BJ (cell line): ENCODE measurements at places on chromosomes 1 and 21.

DNA sequence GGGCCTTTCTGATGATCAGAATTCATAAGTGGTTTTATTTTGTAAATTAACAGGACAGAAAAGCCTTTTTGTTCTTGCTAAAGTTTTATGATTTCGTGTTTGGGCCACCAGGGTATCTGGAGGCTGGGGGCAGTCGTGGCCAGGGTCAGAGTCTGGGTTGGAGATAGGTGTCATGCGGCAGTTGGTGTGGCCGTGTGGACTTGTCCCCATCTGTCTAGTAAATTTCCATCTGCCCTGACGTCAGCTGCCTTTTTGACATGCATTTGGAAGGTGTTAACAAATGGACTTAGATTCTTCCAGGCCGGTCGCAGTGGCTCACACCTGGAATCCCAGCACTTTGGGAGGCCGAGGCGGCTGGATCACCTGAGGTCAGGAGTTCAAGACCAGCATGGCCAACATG is 56.8 kb downstream of the SKI start:
- DNase-seq: no peak

- DNase-seq: no peak
Measured at GRCh38 chr1:68051475-68051874, 1.0 kb upstream of the DIRAS3 start.

DNA sequence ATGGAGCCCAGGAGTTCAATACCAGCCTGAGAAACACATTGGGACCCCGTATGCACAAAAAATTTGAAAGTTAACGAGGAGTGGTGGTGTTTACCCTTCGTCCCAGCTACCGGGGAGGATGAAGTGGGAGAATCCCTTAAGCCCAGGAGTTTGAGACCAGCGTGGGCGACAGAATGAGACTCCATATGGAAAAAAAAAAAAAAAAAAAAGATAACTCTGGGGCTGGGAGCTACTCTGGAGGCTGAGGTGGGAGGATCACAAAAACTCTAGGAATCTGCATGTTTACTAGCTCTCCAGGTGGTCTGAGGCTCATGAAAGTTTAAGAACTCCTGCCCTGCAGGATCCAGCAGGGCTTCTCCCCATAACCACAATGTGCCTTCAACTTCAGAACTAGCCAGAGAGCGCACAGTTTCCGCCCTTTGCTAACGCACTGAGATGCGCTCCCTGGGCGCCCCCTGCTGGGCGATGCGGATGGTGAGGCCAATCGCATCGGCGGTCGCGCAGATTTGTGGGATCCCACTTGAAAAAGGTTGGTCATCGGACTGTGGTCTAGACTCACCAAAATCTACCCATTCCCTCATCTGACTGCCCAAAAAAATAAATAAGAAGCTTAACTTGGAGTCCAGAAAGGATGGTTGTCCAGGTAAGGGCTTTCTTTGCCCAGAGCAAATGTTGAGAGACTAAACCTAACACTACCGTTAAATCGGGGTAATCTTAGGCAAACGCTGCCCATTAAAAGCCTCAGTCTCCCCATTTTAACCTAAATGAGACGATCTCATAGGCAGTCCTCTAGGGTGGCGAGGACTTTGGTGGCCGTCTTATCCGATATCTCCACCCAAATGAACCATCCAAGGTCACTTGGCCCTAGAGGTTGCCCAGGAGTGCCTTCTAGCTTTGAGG is 8.8 kb downstream of the ZNF683 start:
- DNase-seq: no peak

DNA sequence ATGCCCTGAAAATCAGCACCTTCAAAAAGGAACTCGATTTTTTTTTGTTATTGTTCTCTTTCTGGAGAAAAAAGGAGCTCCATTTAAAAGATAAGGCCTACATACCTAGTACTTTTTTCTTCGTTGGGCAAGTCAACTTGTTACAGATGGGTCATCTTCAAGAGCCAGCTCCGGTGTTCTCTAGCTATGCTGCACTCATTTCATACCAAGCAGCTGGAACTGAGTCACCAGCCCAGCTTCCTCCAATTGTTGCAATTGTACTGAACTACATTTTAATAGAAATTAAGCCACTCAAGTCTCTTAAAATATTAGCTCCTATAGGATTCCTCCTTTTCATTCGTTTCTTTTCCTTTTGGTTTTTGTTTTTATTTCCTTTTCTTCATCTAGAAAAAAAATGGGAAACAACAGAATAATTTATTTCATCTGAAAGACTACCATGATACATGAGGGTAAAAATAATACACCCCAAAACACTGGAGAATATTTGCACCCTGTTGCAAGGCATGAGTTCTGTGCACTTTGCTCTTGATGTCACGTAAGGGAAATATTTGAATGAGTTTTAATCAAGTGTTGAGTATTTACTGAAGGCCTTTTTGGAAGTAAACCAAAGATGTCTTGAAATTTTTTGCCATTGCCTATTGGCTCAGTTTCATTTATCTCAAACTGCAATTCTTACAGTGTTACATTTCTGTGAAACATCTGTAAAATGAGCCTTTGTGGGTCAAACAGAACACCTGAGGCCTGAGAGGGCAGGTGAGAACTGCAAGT is 60.5 kb downstream of the CLIC4 start:
- peak; percentile 51 for DNase-seq

DNA sequence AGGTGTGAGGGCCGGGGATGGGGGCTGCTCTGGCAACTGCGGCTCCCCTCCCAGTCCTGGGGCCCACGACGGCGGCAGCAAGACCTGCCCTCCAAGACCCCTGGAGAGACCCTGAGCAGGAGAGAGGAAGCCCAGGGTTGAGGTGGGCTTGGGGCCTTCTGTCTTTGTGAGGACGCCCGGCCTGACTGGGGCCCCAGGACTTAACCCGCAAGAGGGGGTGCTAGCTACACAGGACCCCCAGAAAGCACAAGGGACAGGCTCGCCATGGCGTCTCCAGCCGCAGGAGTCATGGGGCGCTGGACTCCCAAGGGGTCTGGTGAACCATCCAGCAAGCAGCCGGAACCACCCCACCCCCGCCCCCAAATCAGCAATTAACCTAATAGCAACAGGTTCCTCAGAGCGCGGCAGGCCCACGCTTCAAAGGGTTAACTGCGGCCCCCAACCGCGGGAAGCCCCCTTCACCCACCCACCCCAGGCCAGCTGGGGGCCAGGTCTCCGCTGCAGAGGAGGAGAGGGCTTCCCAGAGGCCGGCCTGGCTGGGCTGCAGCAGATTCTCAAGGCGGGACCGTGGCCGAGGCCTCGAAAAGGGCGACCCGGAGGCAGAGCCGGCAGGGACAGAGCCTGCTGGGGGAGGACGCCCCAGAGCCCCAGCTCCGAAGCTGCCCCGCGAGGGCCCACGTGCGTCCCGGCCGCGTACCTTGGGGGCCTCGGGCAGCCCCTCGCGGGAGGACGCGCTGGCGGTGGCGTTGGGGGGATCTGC is 525 bp downstream of the C1QTNF12 start:
- DNase-seq: no peak

GRCh38 chr1:47590523-47591225 is 152.8 kb downstream of the FOXD2 start:
- DNase-seq: no peak

DNA sequence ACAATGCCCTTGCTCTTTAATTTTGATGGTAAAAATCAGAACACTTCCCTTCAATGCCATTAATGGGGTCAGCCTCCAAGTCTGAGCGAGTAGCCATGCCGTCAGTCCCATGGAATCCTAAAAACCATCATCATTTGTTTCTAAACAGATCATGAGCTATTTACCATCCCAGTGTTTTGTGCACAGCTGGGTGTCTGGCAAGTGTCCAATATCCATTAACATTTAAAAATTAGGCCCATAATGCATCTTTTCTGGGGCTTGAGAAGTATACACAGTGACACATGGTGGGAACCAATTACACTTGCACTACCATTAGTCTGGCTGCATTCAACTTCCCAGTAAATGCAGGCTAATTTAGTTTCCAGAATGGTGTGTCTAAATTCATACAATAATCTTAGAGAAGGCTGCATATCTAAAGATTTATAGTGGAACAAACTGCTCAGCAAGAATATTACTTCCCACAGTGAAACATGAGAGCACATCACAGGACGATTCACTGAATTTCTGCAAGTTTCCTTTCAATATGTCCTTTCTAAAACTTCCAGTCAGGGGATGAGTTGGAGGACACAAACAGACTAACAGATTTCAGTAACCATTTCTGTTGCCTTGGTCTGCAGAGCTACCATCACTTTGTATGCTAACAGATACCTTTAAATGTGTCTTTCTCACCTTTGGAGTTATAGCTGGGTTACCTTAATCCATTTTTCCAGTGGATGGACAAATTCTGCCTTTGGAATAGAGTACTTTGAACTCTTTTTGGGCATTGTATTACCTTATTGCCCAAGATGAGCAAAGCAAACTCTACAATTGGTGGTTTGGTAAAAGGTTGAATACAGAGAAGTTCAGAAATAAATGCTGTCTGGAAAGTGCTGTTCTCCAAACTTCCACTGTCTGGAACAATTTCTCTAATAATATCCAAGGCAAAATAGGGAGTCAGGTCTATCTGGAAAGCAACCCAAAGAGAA is 258.0 kb downstream of the PTBP2 start:
- DNase-seq: no peak

- no peak for DNase-seq
Measured at GRCh38 chr1:93681101-93681988, at the start of gene BCAR3. TSS of gene BCAR3 (minus strand) at chr1:93681837. CDS start at chr1:93674930, 6,907 bp downstream.

GRCh38 chr1:201764166-201764565 is 64.8 kb upstream of the IPO9 start:
- no peak for DNase-seq

- DNase-seq: no peak
Measured at GRCh38 chr1:220921498-220921897, 42.3 kb downstream of the HLX start.

DNA sequence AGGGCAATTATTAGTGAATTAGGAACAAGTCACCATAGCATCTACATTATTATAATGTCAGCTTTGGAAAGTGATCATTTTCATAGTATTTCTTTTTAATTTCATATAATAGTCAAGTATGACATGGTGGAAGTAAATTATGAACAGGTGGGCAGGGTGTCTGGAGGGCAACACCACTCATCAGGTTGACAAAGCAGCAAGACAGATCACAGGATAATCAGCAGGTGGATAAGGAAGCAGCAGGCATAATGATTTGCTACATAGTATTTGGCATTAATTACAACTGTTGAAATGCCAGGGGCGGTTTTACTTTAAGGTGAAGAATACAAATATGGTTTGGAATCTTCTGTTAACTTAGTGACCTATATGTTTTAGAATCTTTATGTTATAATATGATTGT is 1342.2 kb downstream of the PLA2G4A start:
- DNase-seq: no peak

DNA sequence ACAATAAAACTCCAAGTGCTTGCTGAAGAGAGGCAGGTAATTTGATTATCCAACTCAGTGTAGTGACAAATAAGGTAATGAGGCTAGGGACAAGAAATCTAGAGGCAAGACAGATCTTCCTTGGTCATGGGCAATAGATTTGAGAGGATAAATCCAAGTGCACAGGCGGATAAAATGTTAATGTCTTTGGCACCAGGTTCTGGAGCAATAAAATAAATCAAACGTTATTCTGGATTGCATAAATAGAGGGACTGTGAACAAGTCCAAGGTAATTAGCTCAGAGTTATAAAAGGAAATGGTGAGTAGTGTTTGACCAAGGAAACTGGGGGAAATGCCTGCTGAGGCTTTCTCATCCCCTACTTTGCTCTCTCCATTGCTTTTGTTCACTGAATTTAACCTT is 329.3 kb upstream of the PROX1 start:
- DNase-seq: no peak

- no peak for DNase-seq
Measured at GRCh38 chr1:25106976-25107642, 125.2 kb downstream of the SYF2 start.
